ENCODE measurements at places on chromosomes 7 and 10.

DNA sequence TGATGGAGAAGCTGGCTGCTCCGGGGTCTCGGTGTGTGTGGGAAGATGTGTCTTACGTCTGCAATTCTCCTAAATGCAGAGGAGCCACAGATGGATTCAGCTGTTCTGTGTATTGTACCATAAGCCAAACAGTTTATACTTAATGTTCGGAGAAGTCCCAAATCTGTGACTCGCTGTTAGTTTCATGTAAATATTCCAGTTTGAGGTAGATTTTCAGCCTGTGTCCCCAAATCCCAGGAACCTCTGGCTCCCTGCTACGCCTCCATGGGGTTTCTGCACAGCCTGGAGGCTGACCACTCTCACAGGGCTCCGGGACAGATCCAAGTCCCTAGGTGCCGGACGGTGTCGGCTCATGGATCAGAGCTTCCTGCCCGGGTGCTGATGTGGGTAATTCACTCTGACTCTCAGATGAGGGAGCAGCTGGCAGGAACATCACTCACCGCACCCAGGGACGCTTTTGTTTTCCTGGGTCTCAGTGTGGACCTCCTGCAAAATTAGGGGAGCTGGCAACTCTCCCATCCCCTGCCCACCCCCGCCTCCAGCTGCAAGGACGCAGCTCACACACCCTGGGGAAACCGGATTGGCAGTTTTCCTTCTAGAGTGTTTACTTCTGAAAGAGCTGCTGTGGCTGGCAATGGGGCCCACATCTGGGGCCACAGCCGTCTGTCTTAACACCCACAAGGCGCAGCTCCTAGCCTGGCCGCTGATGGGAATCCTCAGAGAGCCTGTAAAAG is 421.1 kb upstream of the FOXK1 start:
- DNase-seq, result no peak

DNA sequence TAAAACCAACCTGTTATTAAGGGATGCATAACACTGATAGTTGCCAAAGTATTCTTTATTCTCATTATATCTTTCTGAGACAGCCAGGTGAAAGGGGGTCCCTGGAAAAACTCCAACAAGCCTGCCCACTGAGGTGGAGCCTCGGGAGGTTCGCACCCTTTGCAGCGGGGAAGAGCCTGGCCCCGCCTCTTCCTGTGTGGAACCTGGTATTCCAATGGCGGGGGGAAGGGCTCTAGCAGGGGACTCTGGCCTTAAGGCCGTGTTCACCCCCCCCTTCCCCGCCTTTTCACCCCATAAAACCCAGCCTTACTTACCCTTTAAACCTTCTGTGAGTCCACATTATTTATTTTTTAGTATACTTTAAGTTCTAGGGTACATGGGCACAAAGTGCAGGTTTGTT is 62.4 kb upstream of the PDK4 start:
- no peak for DNase-seq

- DNase-seq, result no peak
These were observed 2.9 kb downstream of the PPP1R3C start for GRCh38 chr10:91629715-91630549.

GRCh38 chr10:62175251-62175650 is 93.4 kb downstream of the RTKN2 start:
- no peak for DNase-seq

- DNase-seq, result peak; percentile 23
These were observed 77.7 kb downstream of the GRID1 start for GRCh38 chr10:86288695-86289576.

DNA sequence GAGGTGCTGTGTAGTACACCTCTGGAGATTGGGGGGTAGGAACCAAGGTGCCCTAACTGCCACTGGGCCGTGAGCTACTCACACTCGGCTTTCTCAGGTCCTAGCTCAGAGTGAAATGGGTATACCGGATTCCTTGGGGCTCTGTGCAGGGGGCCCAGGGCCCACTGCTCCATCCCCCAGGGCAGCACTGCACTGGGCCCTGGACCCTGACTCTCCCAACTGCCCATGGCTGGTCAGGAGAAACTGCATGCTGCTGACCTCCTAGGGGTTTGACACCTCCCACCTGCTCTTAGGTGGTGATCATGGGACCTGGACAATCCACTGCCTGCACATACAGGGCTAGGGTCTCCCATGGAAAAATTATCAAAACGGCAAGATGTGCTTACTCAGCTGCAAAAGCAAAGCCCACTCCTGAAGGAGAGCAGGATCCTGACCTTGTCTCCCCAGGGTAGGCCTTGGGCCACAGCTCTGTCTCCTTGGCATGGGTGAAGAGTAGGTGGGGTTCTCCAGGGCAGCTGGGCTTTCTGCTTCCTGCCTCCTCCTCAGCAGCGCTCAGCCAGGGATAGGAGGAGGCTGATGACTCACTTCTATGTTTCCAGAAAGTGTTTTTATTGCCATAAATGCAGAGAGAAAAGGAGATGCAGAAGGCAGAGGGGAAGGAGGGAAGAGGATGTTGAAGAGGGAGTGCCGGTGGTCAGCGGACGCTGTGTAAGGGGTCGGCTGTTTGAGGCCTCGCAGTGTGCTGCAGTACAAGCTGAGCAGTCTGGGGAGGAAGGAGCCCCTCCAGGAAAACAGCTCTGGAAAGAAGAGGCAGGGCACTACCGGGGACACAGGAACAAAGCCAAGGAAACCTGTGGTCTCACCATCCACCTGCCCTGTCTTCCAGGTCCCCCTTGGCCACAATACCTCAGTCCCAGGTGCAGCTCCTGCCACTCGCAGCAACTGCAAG is 107.8 kb downstream of the ARHGAP22 start:
- peak; percentile 22 for DNase-seq

- DNase-seq, result no peak
These were observed 2.9 kb downstream of the RAMP3 start for GRCh38 chr7:45160417-45160881.

DNA sequence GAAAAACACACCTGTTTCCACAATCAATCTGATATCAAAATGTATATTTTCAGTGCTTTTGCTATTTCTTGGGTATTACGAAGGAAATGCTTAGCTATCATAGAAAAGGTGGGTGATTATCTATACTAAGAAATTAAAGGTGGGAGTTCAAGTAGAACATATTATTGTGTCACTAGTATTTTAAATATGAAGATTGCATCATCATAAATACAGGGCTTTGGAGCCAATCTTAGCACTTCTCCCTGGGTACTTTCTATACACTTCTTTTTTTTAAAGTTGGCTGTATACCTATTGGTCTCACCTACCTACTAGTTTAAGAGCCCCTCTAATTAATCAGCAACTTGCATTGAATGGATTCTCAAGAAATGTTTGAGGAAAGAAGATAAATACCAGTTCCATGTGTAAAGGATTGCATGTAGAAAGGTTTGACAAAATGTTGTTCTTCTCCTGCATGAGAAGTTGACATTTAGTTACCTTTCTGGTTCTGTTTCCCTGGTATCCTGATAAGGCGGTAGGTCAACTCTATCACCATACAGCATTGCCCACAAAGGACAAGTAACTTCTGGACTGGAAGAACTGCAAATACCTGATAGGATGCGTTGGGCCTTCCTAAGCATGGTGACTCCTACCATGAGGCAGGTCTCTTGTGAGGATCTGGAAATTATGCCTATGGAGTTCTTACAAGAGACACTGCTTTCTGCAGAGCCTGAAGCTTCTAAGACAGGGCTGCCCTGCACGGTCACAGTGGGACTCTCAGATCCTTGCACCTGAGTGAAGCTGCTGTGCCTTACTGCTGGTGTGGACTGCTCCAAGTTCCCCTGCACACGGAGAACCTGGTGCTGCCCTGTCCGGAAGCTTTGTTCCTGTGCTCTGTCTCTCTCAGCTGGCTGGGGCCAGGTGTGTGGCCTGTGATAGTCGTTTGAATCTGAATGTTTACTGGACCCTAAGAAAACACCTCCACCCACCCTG is 32.1 kb upstream of the PDSS1 start:
- no peak for DNase-seq

DNA sequence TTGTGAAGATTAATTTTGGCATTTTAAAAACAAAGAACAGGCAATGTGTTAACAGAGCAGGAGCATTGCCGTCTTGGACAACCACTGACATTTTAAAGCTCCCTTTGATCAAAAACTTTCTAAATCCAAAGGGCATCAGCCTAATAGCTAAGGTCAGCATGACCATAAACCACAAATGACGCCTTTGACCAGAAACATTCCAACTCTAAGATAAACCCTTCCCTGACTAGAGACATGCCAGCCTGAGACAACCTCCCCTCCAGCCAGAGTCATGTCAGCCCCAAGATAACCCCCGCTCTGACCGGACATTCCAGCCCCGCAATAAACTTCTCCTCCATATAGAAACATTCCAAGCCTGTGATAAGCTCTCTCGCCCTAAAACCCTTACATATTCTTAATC is 949.4 kb upstream of the POT1 start:
- no peak for DNase-seq

GRCh38 chr10:76176166-76176550 is 744.7 kb downstream of the LRMDA start:
- DNase-seq, result no peak

DNA sequence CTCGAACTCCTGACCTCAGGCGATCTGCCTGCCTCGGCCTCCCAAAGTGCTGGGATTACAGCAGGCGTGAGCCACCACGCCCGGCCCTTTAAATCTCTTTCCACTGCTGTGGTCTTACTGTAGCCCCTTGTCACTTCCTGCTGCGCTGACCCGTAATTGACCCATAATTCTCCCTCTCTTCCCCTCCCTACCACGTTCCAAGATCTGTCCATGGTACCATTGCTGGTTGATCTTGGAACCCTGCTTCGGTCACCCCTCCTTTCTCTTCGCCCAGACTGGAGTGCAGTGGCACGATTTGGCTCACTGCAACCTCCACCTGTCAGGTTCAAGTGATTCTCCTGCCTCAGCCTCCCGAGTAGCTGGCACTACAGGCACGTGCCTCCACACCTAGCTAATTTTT is 6.5 kb downstream of the POR start:
- no peak for DNase-seq

GRCh38 chr10:101879456-101880231 is 36.0 kb upstream of the KCNIP2 start:
- no peak for DNase-seq
